ENCODE measurements at places on chromosomes 6 and 20.

GRCh38 chr6:78465059-78465634 is 402.2 kb upstream of the IRAK1BP1 start:
- DNase-seq: no peak

DNA sequence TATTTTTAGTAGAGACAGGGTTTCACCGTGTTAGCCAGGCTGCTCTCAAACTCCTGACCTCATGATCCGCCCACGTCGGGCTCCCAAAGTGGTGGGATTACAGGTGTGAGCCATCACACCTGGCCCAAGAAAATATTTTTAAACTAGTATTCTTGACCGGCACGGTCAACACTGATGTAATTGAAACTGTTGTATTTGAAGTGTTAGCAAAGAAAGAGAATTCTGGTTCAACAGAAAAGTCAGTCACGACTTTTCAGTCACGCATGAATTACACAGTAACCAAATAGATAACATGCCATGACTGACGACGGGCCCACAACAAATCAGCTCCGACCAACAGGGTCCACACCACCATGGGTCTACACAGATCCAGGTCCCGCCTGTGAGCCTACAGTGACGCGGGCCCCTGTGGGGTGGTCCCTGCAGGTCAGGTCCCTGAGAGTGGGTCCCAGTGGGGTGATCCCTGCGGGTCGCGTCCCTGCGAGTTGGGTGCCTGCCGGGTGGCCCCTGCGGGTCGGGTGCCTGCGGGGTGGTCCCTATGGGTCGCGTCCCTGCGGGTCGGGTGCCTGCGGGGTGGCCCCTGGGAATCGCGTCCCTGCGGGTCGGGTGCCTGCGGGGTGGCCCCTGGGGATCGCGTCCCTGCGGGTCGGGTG is 1.0 kb downstream of the GMEB2 start:
- DNase-seq: no peak

- DNase-seq: no peak
These were observed 13.0 kb downstream of the TMEM181 start for GRCh38 chr6:158572653-158573541.

DNA sequence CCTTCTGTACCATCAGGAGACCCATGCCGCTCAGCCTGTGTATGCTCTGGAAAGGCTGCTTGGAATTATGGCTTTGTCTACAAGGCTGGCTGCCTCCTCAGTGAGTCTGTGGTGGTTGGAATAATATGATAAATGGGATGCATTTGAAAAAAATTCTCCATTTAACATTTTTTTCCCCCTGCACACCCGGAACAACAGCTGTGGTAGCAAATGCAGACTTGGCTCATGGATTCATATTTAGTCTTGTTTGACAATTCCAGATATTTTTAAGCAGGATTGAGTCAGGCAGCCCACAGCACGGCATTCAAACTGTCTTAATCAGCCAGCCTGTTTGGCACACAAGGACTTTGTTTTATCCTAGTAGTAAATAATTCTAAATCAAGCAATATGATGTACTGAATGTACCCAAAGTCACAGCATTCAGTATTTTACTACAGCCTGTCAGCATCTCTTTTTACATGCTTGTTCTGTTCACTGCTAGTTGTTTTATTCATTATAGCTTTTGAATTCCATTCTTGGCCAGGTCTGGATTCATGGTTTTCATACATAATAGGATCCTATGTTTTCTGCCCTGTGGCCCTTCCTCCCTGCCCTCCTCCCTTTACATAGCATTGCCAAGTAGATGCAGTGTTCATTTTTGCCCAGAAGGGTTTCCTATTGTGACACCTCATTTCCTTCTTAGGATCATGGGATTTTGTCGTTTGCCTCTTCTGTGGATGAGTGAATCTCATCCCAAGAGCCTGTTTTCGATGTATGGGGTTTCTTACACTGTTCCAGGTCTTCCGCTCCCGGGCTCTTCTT is 68.1 kb downstream of the LRRC1 start:
- DNase-seq: no peak

- no peak for DNase-seq
These were observed 6.6 kb downstream of the GMPR start for GRCh38 chr6:16244869-16245451.

DNA sequence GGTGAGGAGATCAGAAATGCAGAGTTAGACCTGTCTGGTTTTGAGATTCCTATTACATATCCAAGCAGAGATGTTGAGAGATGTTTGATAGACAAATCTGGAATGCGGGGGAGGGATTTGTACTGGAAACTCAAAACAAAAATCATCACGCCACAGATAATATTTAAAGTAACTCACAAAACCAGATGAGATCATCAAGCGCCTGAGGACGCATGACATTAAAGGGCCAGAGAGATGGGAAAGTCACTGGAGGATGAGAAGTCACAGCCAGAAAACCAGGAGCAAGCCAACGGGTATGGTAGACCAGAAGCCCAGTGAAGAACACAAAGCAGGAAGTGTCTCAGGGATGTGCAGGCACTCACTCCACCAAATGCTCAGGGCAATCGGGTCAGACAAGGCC is 87.7 kb downstream of the DLL1 start:
- no peak for DNase-seq

Data from HuH-7.5 (cell line).